ENCODE measurements at places on chromosomes 5 and 9.
A peak's percentile ranks its signal among the peaks of the same experiment; 100 is the strongest.

DNA sequence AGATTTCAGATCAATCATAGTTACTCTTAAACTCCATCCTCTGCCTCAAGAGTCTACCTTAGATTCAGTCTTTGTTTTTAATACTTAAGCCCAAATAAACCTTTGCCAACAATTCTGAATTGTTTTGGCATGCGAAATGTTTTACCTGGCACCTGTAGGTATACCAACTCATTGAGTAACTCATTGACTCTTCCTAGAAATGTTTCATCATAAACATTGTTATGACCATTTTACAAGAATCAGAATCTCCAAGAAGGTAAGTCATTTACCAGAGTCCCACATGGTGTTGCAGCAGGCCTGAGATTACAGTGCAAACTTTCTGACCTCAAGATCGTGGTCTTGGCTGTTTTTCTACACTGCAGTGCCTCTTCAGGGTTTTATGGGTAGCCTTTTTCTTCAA lies 750.4 kb downstream of the BRINP1 start:
- no peak for DNase-seq

- DNase-seq: no peak
Observed at GRCh38 chr9:35406183-35406959, 83.5 kb upstream of the RUSC2 start.

DNA sequence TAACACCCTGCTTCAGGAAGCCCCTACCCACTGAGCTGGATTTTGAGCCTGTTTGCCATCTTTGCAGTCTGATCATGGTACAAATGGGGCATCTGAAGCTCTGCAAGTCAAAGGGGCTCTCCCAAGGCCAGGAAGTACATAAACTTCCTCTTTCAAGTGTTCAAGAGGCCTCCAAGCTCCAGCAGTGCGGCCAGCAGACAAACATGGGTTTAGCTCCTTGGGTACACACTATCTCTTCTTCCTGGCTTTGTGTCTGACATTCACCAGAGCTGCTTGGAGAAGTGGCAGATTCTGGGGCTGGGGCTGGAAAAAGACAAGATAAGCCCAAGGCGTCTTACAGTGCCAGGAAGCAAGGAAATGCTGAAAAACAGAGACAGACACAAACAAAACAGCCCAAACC lies 34.1 kb downstream of the LAMC3 start:
- no peak for DNase-seq

DNA sequence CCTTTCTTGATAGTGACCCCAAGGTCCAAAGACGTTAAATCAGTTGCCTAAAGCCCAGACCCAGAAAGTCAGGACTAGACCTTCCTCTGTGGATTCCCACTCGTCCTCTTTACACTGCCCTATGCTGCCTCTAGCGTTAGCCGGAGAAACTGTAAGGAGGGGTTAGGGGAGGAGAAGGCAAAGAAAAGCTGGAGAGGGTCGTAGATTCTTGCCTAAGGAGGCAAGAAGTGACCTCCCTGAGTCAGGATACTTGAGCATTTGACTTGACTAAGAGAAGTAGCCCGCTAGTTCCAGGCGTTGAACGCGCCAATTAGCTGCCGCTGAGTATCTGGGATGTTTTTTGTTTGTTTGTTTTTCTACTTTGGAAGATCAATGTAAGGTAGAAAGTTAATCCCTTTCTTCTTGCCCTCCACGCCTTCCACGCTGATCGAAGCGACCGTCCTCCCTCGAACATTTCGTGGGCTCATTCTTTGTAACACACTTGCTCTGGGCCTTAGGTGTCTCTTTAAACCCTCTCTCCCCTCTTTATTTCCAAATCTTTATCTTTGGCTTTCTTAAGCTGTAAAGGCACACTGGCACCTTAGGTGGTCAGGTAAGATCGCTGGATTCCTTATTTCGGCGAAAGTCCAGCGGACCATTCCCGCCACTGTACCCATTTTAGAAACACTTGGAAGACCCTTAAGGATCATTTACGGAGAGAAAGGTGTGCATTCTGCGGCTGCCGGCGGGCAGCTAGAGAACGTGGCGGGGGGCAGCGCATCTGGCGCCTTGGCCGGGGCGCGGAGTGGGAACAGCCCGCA lies 5.1 kb upstream of the RGMB start:
- no peak for DNase-seq

GRCh38 chr9:94622087-94622800 lies 17.1 kb downstream of the FBP1 start:
- DNase-seq: no peak

- DNase-seq: no peak
Observed at GRCh38 chr9:131464354-131465000, 38.2 kb upstream of the POMT1 start.

GRCh38 chr5:150454492-150455229 lies 5.1 kb upstream of the RPS14 start:
- DNase-seq: no peak

GRCh38 chr9:19102181-19102630 lies 498 bp downstream of the HAUS6 start:
- DNase-seq: no peak

GRCh38 chr5:103389846-103390245 lies 131.3 kb downstream of the MACIR start:
- no peak for DNase-seq

DNA sequence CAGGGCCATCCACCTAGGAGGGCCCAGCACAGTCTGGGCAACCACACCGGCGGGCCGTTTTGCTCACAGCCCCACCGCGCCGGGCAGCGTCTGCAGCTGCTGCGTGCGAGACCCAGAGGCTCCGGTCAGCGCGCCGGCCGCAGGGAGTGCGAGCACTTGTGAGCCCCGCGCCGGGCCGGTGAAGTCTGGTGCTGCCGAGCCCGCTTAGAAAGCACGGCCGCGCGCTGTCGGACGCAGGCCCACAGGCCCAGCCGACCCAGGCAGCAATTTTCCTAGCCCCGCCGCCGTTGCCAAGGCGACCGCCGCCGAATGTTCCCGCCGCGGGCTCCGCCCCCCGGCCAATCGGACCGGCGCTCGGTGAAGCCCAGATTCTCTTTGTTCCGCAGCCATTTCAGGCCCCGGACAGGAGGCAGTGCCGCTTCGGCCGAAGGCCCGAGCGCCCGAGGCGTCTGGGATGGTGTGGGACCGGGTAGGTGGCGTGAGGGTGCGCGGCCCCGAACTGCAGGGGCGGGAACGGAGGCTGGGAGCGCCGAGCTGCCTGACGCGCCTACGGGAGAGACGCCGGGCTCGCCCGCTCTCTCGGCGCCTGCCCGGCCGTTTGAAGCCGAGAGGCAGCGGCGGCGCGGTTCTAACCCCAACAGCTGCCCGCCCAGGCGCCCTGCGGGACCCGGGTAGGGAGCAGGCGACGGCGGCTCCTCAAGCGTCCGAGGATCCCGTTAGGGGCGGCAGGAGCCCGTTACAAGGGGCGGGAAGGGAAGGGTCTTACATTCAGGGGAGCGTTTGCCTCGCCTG lies at the start of gene TNPO1:
TNPO1 (plus strand) TSS at position 378 of the 792 bp plus-strand sequence; CDS start at position 455, 77 bp downstream.
- peak; percentile 51 for DNase-seq

DNA sequence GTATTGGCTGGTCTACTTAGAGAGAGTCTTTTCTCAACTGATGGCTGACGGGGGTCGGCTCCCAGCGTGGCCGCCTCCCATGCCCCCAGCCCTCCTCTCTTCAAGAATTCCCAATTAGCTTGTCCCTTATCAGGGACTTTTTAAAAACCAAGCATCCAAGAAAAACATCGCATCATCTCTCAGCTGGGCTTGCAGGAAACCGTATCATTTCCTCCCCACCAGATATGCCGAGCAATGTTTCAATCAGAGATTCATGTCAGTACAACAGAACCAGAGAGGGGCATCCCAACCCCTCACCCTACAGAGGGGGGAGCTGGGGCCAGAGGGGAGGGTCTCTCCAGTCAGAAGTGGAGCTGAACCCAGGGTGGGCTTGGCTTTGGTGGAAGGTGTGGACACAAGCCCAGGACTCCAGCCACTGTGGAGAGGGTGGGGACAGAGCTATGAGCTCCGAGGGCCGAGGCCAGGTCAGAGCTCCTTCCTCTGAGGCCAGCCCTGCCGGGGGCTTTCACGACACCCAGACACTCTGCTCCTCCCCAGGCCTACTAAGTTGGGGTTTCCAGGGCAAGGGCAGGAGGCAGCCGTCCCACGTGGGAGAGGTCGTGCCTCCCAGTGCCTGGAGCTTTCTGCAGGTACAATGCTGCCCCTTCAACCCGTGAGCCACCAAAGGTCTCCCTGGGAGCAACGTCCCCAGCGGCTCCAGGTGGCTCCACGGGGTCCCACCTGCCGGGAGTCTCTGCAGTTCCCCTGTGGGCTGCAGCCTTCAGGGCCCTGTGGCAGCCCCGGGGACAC lies 39.0 kb upstream of the TMEM250 start:
- DNase-seq: no peak
